Lung microvascular endothelial cell (primary cell): ENCODE measurements at places on chromosomes 6 and 20.
A peak's percentile ranks its signal among the peaks of the same experiment; 100 is the strongest.

- DNase-seq, result no peak
Observed at GRCh38 chr20:54549658-54550326, 74.4 kb downstream of the DOK5 start.

DNA sequence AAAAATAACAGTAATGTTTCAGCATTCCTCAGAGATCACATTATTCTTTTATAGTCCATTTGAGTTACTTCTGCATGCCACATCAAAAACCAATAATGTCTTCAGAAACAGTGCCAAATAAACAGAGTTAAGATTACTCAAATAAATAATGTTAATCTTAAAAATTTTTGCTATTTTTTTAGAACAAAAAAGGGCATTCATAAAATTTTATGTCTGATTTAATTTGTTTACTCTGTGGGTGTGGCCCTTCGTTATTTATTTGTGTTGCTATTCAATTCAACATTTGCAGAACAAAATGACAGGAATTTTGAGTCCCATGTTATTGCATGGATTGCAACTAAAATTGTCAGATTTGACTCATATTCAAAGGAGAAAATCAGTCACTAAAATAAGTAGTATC, 18.7 kb upstream of the TBC1D32 start:
- no peak for DNase-seq

DNA sequence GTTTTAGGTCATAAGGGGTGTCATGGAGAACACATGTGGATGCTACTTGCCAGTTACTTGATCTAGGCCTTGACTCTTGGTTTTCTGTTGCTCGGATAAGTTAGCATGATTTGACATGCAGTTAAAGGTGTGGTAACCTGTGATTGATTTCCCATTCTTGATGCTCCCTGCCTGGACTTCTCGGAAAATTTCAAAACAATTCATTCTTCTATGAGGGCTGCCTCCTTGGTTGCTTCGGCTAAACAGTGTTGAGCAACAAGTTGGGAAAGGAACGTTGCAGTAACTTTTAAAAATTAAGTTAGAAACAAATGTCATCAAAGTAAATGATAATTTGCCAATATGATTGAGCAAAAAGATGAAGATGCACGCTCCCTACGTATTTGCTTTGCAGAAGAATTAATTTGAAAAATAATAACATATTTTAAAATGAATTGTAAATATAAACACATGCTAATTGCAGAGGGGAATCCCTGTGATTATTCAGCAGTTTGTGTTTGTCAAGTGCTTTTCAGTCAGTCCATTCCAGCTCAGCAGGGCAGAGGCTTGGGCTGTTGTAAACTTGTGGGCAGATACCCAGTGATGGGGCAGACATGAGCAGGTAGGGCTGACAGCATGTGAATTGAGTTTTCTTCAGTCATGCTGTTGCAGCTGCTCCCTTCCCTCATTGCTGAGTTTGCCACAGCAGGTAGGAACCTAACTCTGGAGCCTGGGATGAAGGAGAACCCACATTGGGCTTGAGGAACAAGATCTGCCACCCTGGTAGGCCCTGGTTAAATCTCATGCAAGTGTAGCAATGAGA, 110.2 kb downstream of the ESR1 start:
- DNase-seq, result no peak

DNA sequence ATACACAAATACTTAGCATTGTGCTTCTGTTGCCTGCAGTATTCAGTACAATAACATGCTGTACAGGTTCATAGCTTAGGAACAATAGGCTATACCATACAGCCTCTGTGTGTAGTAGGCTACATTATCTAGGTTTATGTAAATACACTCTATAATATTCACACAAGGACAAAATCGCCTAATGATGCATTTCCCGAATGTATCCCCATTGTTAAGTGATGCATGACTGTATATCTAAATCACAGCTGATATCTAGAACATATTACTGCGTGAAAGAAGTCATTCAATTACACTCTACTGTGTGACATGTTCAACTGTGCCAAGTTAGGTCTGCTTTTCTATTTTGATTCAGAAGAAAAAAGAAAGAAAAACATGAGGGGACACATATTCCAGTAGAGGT, 633.5 kb downstream of the RFPL4B start:
- DNase-seq, result peak; percentile 46

GRCh38 chr6:52511572-52512151, 65.2 kb downstream of the TRAM2 start:
- DNase-seq, result peak; percentile 55

- no peak for DNase-seq
Observed at GRCh38 chr6:38092465-38092864, 272.9 kb downstream of the ZFAND3 start.

- no peak for DNase-seq
Observed at GRCh38 chr6:10880366-10880765, 1.5 kb downstream of the GCM2 start.
